ENCODE measurements at places on chromosomes 4 and X. TPM values are rescaled to one million over a fixed set of nuclear protein-coding genes. Genes with fewer than 3 reads are reported as not detected.

- no peak for DNase-seq
These were observed 267.3 kb downstream of the DCTD start for GRCh38 chr4:182649698-182650477.

GRCh38 chrX:24566240-24566639, 80.9 kb downstream of the PCYT1B start:
- no peak for DNase-seq

GRCh38 chr4:180148737-180149136, 2094.5 kb upstream of the TENM3 start:
- no peak for DNase-seq

DNA sequence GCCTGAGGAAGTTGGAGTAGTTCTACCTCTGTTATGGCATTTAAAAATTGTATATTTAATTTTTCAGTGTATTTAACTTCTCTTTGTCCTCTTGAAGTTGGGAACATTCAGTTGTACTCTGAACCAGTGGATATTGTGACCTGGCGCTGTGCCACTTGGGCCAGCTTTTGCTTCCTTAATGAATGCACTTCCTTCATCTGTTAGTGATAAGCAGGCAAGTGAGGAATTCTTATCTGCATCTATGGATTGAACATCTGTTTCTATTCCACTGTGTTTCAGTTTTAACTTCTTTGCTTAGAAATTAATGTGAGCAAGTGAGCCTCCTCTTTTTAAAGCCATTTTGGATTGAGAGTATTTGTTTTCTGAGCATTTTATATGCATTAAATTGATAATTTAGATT, 128.3 kb downstream of the UCHL1 start:
- peak; percentile 87 for DNase-seq

DNA sequence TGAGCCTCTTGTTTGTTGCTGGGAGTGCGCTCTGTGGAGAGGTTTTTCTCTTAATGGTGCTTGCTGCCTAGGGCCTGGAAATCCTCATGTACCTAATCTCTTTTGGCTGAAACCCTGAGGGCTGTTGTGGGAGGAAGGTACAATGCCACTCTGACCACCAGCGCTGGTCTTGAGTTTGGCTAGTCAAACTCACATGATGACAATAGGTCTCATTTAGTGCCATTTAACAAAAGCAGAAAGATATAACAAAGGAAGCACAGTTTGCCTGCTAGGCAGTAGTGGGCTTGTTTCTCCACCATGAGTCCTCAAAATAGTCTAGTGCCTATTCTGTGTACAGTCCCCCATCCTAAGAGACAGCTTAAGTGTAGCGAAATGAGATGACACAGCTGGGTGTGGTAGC, 111.3 kb downstream of the TSPAN7 start:
- no peak for DNase-seq

- peak; percentile 80 for DNase-seq
These were observed 180.0 kb downstream of the DHRSX start for GRCh38 chrX:2320580-2321327.

Gene ATP6AP2
- 43.7 TPM for total RNA-seq

Gene PAGE2B
- not detected for total RNA-seq

Data from cardiac septum (tissue), 1 donor.